Stimulated activated CD4-positive, alpha-beta T cell treated with anti-CD3 and anti-CD28 coated beads, Interleukin-2, amount 100 ng/mL, for 24 hours (primary cell): ENCODE measurements at places on chromosomes 5 and 9.

DNA sequence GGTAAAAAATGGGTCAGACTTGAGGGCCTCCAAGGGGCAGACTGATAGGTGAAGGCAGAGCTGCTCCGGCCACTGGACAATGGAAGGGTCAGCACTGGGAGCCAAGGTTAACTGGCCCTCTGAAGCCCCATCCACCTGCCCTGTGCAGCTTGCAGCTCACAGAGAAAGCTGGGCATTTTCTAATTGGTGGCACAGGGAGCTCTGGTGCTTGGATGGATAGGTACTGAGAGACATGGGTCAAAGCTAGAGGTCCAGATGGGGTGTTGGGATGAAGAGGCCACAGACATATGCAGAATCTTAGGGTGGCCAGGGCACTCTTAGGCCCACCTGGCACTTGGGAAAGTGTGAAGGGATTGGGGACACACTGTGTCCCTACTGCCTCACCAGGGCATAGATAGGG, 29.5 kb upstream of the SARDH start:
- no peak for DNase-seq

- no peak for DNase-seq
Observed at GRCh38 chr9:134007150-134007549, 15.0 kb upstream of the VAV2 start.

GRCh38 chr5:157290981-157291711, 25.2 kb downstream of the CYFIP2 start:
- DNase-seq = no peak

DNA sequence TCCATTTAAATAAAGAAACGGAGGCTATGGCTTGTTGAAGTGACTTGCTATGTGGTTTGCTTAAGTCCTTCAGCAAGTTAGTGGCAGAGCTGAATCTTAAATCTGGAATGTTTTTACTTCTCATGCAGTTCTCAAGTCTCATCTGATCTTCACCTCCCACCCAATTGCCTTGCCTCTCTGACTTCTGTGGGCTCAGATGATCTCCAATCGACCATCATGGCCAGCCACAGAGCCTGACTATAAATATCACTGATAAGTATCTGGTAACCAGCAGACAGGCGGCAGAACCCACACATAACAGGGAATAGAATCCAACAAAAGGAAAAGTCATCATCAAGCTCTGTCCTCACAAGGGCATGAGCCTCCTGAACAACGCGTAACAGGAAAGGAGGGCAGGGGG, 149.9 kb downstream of the FAM114A2 start:
- no peak for DNase-seq

GRCh38 chr5:178547052-178547666, 43.0 kb downstream of the COL23A1 start:
- DNase-seq = no peak

GRCh38 chr5:55187370-55187769, 14.4 kb upstream of the CDC20B start:
- no peak for DNase-seq

DNA sequence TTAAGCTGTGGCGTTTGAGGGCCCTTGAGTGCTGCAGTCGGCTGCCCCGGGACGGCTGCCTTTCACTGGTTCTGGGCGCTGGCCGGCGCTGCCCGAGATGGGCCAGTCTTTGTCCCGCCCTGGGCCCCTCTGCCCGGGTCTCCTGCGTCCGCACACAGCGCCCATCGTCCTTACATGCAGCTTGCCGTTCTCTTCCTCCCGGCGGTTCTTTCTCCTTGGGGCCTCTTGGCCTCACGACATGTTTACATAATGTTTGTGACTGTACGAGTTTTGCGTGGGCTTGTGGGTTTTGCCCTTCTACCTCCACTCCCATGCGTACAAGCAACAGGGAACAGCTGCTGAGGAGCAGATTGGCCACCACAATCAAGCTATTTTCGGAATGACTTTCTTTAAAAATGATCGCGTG, 618 bp downstream of the TNPO1 start:
- DNase-seq = peak; percentile 54

- no peak for DNase-seq
Observed at GRCh38 chr9:29440449-29440848, 1867.2 kb upstream of the C9orf72 start.

- DNase-seq = no peak
Observed at GRCh38 chr9:129840034-129840433, 4.8 kb downstream of the USP20 start.

GRCh38 chr5:159051421-159052282, 48.1 kb downstream of the EBF1 start:
- DNase-seq = peak; percentile 12

DNA sequence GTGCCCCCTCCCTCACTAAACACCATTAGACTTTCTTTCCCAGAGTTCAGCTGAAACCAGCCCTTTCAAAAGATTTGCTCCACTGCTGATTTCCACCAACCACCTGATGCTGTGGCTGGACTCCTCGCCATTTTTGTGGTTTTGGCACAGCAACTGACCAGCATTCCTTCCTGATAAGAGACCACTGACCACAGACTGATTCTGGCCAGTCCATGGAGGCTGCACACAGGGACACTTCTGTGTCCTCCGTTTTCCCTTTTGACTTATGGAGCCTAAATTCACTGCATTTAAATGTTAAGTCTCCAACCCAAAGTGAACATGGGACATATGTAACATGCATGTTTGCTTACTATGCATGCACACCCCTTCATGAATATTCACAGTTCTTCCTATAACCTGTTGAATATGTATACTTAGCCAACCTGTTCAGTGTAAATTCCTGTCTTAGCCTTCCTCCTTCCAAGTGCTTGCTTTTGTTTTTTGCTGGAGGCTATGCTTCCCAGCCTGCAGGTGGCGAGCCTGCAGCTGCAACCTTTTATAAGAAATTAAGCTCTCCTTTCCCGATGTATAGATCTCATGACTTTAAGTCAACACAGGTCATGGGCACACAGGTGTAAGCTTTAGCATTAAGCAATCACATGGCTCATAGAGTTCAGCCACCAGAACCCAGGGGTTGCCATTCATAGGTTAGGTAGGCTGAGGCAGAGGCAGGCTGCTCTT, 78.7 kb downstream of the ACTL7B start:
- DNase-seq = no peak

DNA sequence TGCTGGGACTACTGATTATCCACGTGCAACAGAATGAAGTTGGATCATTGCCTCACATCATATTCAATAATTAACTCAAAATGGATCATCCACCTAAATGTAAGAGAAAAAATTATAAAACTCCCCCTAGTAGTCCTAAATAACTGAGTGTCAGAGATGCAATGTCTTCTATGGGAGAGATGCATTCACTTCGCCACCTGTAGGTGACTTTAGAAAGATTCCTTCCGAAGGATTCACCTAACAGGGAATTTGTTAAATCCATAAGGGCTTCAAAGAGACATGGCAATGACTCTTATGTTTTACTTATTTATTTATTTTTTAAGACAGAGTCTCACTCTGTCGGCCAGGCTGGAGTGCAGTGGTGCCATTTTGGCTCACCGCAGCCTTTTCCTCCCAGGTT, 526.0 kb downstream of the MTRR start:
- DNase-seq = no peak

- no peak for DNase-seq
Observed at GRCh38 chr9:128056887-128057723, 10.0 kb downstream of the NAIF1 start.

GRCh38 chr9:22528485-22528884, 81.9 kb downstream of the DMRTA1 start:
- DNase-seq = no peak

- DNase-seq = no peak
Observed at GRCh38 chr5:157177953-157178352, 2.7 kb upstream of the ITK start.

DNA sequence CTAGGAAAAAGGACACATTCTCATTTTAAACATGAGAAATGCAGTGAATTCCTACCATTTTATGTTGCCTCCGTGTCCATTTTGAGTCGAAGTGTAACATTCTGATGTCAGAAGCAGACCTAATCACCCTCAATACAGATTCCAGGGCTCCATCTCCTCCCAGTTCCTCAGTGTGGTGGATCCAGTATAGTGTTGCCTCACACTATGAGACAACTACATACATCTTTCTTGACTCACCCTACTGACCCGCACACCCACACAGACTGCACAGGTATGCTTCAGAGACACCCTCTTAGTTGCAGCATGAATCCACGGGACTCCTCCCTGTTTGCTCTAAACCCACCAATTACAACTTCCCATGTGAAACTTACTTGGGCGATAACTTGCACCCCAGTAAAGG, 564.9 kb downstream of the SEMA5A start:
- no peak for DNase-seq

GRCh38 chr9:107704774-107705173, 215.2 kb upstream of the KLF4 start:
- DNase-seq = no peak

- DNase-seq = no peak
Observed at GRCh38 chr5:176954050-176954449, 52.5 kb downstream of the UIMC1 start.

DNA sequence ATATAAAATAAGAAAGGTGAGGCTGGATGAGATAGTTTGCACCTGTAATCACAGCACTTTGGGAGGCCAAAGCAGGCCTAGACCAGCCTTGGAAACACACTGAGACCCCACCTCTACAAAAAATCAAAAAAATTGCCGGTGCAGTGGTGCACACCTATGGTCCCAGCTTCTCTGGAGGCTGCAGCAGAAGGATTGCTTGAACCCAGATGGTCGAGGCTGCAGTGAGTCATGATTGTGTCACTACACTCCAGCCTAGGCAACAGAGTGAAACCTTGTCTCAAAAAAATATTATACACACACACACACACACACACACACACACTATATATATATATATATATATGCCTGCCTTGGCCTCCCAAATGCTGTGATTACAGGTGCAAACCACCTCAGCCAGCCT, 1.3 kb downstream of the SLC35D2 start:
- no peak for DNase-seq

GRCh38 chr9:78261403-78262001, 25.6 kb downstream of the CEP78 start:
- DNase-seq = no peak

DNA sequence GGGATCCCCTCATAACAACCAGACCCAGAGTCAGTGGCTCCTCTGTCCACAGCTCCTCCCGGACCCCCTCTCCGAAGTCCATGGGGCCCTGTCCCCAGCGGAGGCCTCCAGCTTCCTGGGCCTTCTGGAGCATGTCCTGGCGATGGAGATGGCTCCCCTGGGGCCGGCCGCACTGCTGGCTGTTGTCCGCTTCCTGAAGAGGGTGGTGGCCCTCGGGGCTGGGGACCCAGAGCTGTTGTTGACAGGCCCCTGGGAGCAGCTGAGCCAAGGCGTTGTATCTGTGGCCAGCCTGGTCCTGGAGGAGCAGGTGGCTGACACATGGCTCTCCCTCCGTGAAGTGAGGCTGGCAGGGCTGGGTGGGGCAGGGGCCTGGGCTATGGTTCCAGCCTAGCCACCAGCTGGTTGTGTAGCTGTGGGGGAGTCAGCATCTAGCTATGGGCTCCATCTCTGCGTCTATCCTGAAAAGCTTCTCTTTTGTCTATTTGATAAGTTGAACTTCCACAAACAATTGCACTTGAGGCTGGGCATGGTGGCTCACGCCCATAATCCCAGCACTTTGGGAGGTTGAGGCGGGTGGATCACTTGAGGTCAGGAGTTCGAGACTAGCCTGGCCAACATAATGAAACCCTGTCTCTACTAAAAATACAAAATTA, 4.7 kb downstream of the ADGRD2 start:
- no peak for DNase-seq

DNA sequence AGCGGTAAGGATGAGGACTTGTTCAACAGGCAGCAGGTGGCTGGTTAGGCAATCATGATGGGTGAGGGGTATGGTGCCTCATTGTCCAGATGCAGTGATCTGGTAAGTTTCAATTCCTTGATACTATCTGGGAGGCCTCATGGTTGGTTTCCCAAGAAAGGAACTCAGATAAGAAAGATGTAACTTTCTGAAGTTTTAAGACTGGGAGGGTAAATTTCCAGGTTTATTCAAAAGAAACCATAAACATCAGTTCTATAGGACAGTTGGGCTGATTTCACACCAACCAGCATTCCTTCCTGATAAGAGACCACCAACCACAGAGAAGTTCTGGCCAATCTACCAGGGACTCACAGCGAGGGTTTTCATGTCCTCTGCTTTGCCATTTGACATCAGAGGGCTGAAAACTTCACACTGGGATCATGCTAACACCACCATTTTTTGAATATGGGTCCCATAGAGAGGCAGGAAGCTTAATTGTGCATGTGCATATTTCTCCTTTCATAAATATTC, 773 bp upstream of the AGGF1 start:
- DNase-seq = no peak

GRCh38 chr5:170597109-170597751, 93.4 kb downstream of the KCNIP1 start:
- peak; percentile 27 for DNase-seq

GRCh38 chr5:154514331-154514730, 36.3 kb upstream of the HAND1 start:
- no peak for DNase-seq

GRCh38 chr5:177546258-177546741, 8.1 kb downstream of the FAM193B start:
- DNase-seq = no peak

GRCh38 chr9:23088932-23089364, 642.3 kb downstream of the DMRTA1 start:
- no peak for DNase-seq

- DNase-seq = no peak
Observed at GRCh38 chr5:126490167-126490940, 67.1 kb downstream of the GRAMD2B start.

GRCh38 chr5:118405650-118406061, 582.7 kb downstream of the DTWD2 start:
- no peak for DNase-seq

- DNase-seq = no peak
Observed at GRCh38 chr5:139418793-139419192, 14.9 kb upstream of the SPATA24 start.

DNA sequence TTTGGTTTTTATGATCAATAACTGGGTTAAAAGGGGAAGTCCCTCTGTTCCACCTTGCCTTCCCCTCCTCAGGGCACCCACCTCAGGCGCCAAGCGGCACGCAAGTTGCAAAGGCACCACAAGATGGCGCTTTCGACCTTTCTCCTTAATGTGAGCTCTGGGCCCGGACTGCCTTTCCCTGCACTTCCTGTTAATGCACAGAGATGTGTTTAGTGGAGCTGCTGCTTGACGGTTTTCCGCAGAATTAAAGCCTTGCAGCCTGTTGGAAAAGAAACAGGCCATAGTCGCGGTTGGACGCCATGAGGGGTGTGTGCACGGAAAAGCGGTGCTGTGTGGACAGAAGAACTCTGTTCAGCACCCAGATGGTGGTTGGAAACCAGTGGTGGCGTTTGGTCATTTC, 17.9 kb downstream of the CXCL14 start:
- peak; percentile 86 for DNase-seq
